ENCODE measurements at places on chromosomes 12 and 14.
A peak's percentile ranks its signal among the peaks of the same experiment; 100 is the strongest.

- DNase-seq = no peak
Observed at GRCh38 chr14:31261859-31262731, 54.5 kb upstream of the HECTD1 start.

DNA sequence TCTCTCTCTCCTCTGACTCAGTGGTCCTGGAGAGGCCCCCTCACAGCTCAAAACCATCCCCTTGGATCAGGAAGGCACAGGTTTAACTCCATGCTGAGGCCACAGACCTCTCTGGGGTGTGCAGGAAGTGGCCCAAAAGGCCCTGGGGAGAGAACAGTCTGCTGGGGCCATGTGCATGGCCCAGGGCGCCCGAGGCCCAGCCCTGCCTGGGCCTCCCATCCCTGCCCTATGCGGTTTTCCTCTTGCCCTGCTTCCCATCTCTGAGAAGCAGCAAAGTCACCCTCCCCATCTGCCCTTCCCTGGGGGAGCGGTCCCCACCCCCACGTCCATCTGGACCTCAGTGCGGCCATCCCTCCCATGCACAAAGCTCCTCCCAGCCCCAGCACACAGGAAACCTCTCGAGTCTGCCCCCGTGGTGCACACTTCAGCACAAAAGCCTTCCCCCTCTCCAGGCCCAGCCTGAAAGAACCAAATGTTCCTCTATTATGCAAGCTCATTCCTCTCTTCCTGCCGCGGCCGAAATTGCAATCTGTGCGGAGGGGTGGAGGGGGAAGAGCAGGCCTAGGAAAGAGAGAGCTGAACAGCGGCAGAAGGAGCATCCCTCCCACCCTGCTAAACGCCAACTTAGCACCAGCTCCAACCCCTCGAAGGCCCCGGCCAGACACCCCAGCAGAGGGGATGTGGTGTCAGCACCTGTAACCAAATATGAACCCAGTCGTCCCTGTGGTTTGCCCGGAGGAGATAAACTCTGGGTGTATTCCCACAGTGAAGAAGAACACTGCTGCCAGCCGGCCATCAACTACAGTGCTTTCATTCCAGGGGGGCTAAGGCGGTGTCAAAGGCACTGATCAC lies 108.5 kb downstream of the SCARB1 start:
- DNase-seq = peak; percentile 73

GRCh38 chr14:25942090-25942489 lies 655.7 kb downstream of the NOVA1 start:
- no peak for DNase-seq

DNA sequence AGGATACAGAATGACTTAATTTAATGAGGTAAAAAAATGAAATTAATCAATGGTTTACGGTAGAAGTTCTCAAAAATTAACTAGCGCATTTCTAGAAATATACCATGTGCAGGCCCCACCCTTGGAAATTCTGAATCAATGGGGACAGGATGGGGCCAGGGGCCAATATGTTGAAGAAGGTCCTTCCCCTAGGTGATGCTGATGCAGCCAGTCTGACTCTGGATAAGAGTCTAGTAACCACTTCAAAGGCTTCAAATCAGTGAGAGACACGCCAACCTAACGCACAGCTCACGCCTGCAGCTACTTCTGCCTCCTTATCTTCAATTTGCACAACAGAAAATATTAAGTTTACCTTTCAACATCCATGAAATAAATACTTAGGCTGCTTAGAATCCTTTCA lies 14.9 kb downstream of the GIT2 start:
- DNase-seq = no peak

DNA sequence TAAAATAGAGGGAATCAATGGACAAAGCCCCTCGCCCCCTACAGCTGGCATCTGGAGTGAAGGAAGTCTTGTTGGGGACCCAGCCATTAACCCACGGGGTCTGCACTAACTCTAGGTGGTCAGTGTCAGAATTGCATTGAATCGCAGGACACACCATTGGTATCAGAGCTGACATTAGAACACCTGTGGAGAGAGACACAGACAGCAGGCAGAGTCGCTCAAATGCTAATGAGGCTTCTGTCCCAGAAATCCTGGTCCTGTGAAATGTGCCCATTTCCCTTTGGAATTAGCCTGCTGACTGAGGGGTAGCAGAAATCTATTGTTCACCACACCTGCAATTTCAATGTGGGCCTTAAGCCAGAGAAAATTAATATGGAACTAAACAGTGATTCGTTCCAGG lies 33.0 kb downstream of the TMEM132D start:
- no peak for DNase-seq

DNA sequence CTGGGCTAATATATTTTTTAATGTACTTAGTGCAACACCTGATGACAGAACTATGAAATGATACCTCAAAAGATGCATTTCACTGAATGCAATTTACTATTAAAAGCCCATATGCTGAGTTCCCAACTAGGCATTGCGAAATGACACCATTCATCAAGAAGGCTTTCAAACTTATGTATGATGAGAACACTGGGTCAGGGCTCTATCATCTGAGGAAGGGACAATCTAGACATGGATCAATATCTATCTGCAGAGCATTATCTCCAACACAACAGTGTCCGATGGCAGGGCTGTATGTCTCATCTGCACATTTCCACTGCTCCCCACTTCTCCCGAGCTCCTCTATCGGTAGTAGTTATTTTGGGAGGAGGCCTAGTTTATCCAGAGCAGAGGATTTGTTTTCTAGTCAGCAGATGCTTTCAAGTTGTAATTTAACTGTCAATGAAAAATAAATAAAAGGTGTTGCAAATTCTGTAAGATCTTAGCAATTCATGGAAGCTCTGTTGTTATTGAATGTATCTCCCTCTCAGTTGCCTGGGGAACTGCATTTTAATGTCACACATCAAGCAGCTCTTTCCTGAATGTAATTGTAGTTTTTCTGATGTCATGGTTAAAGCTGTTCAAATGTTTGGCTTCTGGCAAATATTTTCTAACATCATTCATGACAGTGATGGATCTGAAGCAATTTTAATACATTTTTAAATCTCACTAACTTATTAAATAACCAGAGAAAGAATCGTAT lies 7.4 kb upstream of the GCH1 start:
- no peak for DNase-seq

GRCh38 chr12:47079981-47080724 lies 394 bp upstream of the AMIGO2 start:
- DNase-seq = no peak

- no peak for DNase-seq
Observed at GRCh38 chr14:31283153-31283552, 75.6 kb upstream of the HECTD1 start.

GRCh38 chr12:32155961-32156529 lies 49.4 kb downstream of the BICD1 start:
- DNase-seq = no peak

DNA sequence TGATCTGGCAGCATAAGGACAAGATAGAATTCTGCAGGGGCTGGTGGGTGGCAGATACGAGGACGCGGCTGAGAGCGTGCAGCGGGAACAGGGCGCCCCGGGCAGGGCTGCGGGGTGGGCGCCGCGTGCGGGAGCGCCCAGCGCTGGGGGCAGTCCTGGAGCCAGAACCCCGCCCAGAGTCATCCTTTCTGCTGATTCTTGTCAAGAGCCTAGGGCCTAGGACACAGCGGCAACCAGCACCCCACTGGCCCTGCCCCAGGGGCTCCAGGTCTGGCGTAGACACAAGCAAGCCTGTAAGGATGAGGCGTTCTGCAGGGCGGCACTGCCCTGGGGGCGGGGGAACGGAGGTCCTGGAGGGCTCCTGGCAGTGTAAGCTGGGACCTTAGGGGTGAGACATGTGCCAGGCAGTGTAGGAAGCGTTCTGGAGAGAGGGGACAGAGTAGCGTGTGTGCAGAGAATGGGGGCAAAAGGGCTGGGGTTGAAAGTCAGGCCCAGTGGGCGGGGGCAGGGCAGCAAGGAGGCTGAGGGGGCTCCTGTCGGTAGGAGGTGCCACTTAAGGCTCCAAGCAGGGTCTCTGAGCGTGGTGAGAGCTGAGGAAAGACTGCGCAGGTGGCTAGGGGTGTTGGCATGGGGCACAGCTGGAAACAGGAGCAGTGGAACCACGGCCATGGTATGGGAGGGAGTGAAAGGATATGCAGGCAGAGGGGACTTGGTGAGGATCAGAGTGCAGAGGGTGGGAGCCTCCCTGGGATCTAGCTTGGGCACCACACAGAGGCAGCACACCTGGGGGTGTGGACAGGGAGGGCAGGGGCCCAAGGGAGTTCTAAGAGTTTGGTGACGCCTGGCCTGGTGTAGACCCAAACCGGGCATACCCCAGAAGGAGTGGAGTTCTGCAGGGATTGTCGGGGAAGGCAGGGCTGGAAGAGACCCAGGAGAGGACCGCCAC lies 845 bp upstream of the AHNAK2 start:
- DNase-seq = no peak

GRCh38 chr12:52650520-52651081 lies 1.4 kb downstream of the KRT2 start:
- peak; percentile 13 for DNase-seq

DNA sequence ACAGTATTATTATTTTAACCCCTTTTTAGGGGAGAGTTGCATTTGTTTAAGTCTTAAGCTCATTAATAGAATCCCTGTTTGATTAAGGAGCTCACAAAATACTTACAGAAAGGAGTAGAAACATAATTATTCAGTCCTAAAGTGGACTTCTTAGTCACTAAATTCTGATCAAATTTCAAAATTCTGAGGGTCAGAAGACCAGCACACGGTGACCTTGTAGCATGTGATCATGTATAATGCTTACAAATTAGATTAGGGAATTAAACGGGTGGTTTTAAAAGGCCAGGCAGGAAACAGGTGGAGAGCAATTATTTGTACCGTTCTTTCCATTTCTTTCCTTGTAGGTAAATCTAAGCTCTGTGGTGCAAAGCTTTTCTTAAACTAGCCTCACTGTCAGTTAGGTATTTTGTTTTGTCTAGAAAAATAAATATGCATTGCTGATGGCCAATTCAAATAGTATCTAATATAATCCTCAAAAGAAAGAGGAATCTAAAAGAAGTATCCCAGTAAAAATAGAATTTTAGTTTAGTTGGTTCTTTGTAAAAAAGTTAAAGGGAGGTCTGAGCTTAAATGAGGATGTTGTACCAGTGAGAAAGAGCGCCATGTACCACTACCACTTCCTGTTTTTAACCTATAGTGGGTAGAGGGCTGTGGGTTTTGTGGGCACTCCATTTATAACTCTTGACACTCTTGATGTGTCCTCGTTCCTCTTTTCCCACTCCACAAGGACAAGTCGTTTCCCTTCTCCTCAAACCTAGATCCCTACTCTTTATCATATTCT lies 51.1 kb downstream of the SLC38A1 start:
- no peak for DNase-seq

- DNase-seq = no peak
Observed at GRCh38 chr14:29075761-29076160, 309.2 kb downstream of the FOXG1 start.

- no peak for DNase-seq
Observed at GRCh38 chr12:33634544-33634943, 194.9 kb upstream of the SYT10 start.

- no peak for DNase-seq
Observed at GRCh38 chr12:10720974-10721650, 2.0 kb downstream of the YBX3 start.

DNA sequence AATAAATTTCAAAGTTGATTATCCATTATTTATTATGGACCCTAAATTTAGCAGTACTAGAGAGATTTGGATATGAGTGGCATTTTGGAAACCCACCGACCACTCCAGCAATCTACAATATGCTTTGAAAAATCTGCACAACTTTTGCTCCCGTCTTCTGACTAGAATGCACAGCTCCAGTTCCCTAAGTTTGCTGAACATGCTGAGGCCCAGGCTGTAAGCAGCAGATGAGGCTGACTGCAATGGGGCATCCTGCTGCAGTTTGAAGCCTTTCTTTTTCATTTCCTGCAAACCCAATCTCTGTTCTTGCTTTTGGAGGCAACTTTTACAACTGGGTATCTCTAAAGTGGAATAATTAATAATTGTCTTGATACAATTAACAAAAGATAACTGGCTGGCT lies 405.8 kb downstream of the ATP23 start:
- no peak for DNase-seq

DNA sequence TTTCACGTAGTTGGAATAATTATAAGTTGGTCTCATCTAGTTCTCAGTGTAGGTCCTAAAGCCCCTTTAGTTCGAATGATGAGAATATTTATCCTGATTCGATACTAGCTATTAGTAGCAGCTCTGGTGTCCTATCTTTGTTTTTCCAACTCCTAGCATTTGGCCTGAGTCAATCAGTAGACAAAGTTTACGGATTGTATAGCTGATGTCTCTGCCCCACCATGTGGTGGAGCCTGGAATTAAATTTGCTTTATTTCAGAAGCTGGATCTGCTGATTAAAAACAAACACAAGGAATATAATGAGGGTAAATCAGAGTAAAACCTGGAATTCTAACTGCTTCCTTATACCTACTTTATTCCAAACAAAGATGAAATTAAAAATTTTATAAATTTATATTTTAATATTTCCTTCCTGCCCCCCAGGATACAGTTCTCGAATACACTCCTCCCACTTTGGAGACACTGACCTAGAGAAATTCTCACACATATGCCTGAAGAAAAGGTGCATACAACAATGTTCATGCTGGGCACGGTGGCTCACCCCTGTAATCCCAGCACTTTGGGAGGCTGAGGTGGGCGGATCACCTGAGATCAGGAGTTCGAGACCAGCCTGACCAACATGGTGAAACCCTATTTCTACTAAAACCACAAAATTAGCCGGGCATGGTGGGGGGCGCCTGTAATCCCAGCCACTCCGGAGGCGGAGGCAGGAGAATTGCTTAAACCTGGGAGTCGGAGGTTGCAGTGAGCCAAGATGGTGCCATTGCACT lies 7.6 kb upstream of the BRMS1L start:
- no peak for DNase-seq

GRCh38 chr14:94144765-94145164 lies 15.4 kb upstream of the IFI27L2 start:
- DNase-seq = no peak

GRCh38 chr12:100724071-100724470 lies 70.5 kb upstream of the ANO4 start:
- DNase-seq = no peak

DNA sequence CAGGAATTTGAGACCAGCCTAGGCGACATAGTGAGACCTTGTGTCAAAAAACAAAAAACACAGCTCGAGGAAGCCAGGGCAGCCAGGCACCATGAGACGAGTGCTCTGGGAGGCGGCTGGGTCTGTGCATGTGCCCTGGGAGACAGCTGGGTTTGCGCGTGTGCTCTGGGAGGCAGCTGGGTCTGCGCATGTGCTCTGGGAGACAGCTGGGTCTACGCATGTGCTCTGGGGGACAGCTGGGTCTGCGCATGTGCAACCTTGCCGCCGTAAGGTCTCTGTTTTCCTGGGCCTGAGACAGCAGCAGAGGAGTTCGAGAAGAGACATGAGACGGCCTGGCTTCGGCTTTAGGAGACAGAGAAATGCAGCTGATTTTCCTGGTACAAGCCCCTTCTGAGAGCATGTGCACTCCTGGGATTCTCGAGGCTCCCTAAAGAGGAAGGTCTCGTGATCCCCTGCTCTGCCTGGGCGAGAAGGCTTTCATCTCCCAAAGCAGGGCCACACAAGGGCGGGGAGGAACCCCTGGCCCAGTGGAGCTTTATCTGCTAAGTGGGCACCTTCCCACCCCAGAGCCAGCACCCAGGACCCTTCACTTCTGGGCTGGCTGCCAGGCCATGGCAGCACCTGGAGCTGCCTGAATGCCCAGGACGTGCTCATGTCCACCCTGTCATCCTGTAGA lies 3.5 kb upstream of the BDKRB1 start:
- no peak for DNase-seq

- peak; percentile 53 for DNase-seq
Observed at GRCh38 chr12:88590851-88591250, 10.6 kb upstream of the KITLG start.
